ENCODE measurements at places on chromosomes 11 and 22. TPM values are rescaled to one million over a fixed set of nuclear protein-coding genes. Genes with fewer than 3 reads are reported as not detected.

DNA sequence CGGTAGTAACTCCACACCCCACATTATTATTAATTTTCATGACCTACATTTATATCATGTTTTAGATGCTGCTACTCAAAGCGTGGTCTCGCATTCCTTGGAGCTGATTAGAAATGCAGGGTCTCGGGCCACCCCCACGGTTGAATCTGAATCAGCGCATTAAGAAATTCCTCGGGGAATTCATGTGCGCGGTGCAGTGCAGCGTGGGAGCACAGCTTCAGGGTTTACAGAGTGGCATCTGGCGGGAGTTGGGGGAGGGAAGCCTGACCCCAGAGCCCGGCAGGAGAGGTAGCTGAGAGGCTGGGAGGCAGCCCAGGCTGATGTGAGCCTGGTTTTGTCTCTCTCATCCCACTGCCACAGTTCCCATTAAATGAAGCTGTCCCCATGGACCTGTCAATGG, 48.1 kb upstream of the DAGLA start:
- no peak overlapping the region for H3K4me3 ChIP-seq
- no peaks in the 10 kb centered on the region for H3K27me3 ChIP-seq
- H3K36me3 ChIP-seq, result no peaks in the 10 kb centered on the region
- DNase-seq, result no peak

DNA sequence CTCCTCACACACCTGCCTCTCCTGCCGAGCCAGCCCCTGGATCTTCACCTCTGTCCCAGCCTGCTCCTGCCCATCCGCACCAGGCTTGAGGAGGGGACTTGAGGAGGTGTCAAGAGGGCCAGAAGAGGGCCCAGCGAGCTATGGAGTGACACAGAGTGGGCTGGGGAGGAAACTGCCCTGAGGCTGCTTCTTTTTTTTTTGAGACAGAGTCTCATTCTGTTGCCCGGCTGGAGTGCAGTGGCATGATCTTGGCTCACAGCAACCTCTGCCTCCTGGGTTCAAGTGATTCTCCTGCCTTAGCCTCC, 21.9 kb upstream of the CDON start:
- DNase-seq, result peak; percentile 66
- H3K4me3 ChIP-seq, result no peak overlapping the region
- H3K36me3 ChIP-seq, result no peaks in the 10 kb centered on the region
- H3K27ac ChIP-seq, result no peak overlapping the region
- no peaks in the 10 kb centered on the region for H3K27me3 ChIP-seq

- H3K4me3 ChIP-seq, result no peak overlapping the region
- H3K27ac ChIP-seq, result no peak overlapping the region
- no peaks in the 10 kb centered on the region for H3K36me3 ChIP-seq
- no peaks in the 10 kb centered on the region for H3K27me3 ChIP-seq
- DNase-seq, result no peak
Observed at GRCh38 chr11:23751280-23751679, 745.6 kb upstream of the LUZP2 start.

DNA sequence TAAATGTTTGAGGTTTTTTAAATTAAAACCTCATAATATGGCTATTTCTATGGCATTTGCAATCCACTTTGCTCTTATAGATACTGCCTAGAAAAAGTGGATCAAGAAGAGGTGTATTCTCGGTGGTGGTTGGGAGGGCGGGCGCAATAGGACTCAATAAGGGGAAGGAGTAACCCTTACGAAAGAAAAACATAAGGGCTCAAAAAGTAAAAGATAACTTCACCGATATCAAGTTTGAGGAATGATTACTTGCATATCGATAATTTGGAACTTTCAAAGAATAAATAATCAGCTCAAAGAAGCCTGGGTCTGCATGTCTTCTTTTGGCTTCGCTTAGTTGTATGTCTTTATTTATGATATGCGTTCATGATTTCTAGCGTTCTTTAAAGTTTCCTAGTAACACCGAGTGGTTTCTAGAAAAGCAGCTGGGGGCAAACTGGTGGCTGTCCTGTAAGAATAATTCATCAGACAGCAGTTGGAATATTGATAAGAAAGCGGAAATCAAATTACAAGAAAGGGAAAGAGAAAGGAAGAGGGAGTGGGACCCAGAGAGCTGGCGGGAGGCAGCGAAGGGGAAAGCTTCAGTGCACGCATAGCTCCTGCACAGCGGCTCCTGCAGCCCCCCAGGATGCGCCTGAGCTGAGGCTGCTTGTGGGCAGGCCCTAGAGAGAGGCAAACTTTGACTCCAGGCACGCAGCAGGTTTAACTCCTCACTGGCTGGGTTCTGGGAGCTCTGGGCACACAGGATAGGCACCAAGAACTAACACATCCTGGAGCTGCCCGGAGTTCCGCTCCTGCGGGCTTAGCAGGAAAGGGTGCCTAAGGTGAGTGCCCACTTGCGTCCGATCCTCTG, 9.1 kb upstream of the FLI1 start:
- H3K27me3 ChIP-seq, result peaks cover 41% of the 10 kb centered on the region
- DNase-seq, result peak; percentile 51
- H3K4me3 ChIP-seq, result peak overlapping the region; percentile 31
- H3K36me3 ChIP-seq, result no peaks in the 10 kb centered on the region
- peaks cover 32% of the 10 kb centered on the region for H3K4me1 ChIP-seq

- DNase-seq, result no peak
- H3K4me3 ChIP-seq, result no peak overlapping the region
- H3K27me3 ChIP-seq, result no peaks in the 10 kb centered on the region
- H3K4me1 ChIP-seq, result no peaks in the 10 kb centered on the region
Observed at GRCh38 chr11:30983776-30984441, 385.6 kb downstream of the DCDC1 start.

GRCh38 chr11:131814108-131814507, 443.7 kb downstream of the NTM start:
- peaks cover 2% of the 10 kb centered on the region for H3K4me1 ChIP-seq
- no peaks in the 10 kb centered on the region for H3K27me3 ChIP-seq

- no peak overlapping the region for H3K4me3 ChIP-seq
- H3K27ac ChIP-seq, result no peak overlapping the region
- DNase-seq, result no peak
- H3K36me3 ChIP-seq, result peaks cover 23% of the 10 kb centered on the region
Observed at GRCh38 chr11:76512851-76513653, 68.2 kb downstream of the EMSY start.

DNA sequence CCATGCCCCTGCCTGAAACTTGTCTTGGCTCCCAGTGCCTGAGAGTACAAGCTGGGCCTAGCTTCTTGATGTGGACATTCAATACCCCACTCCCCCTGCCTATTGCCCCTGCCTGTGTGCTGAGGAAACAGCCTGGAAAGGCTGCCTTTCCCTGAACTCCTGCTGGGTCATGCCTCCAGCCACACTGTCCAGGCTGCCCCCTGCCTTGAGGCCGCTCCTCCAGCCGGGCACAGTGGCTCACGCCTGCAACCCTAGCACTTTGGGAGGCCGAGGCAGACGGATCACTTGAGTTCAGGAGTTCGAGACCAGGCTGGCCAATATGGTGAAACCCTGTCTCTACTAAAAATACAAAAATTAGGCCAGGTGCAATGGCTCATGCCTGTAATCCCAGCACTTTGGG, 10.1 kb downstream of the CCS start:
- H3K27ac ChIP-seq, result no peak overlapping the region
- H3K27me3 ChIP-seq, result no peaks in the 10 kb centered on the region
- peaks cover 62% of the 10 kb centered on the region for H3K36me3 ChIP-seq

- H3K27ac ChIP-seq, result no peak overlapping the region
- no peaks in the 10 kb centered on the region for H3K36me3 ChIP-seq
- no peaks in the 10 kb centered on the region for H3K27me3 ChIP-seq
- peaks cover 7% of the 10 kb centered on the region for H3K4me1 ChIP-seq
Observed at GRCh38 chr11:14237444-14237961, 121.5 kb downstream of the RRAS2 start.

Gene FGF3
- total RNA-seq, result not detected

Gene CHCHD10
- 114 TPM for total RNA-seq

Gene ACAT1
- 69.4 TPM for total RNA-seq

Gene FSHB
- total RNA-seq, result not detected
